ENCODE measurements at places on chromosomes 5 and 9.

DNA sequence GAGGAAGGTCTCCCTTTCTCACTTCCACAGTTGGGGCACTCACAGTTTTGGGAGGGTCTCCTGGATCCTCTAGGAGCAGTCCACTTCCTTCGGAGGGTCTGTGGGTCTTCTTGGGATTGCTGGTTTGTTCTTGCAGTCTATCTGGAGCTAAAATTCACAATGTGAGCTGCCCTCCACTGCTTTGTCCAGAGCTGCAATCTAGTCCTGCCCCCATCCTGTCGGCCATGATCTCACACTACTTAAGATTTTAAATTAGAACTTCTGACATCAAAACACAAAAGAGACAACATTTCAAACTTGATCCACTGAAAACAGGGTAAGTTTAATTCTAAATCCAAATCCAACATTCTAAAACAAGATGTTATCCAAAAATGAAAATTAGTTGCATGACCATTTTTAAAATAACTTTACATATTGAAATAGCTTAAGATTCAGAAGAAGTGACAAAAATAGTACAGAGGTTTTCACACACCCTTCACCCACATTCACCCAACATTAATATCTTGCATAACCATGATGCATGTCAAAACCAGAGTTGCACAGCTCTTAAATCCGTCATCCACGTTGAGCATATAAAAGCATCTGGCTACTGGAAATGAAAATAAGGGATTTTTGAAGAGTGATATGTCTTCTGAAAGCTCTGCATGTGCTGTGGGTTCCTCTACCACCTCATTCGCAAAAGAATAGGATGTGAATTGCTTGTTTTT is 113.7 kb upstream of the EPB41L4A start:
- no peak for DNase-seq

GRCh38 chr5:71629950-71630349 is 42.8 kb downstream of the MCCC2 start:
- no peak for DNase-seq

DNA sequence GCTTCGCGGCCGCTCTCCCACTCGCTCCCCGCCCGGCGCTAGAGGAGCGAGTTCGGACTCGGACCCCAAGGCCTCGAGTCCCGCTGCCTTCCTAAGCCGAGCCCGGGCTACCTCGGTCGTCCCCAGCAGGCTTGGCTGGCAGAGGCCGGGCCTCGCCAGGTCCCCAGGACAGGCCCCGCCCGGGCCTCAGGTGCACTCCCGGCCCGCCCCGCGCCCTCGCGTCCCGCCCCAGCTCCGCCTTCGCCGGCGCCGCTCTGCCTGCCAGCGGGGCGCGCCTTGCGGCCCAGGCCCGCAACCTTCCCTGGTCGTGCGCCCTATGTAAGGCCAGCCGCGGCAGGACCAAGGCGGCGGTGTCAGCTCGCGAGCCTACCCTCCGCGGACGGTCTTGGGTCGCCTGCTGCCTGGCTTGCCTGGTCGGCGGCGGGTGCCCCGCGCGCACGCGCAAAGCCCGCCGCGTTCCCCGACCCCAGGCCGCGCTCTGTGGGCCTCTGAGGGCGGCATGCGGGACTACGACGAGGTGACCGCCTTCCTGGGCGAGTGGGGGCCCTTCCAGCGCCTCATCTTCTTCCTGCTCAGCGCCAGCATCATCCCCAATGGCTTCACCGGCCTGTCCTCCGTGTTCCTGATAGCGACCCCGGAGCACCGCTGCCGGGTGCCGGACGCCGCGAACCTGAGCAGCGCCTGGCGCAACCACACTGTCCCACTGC is at the start of gene SLC22A5:
SLC22A5 (plus strand) TSS at position 237 of the 707 bp plus-strand sequence; CDS start at position 500, 263 bp downstream.
- peak; percentile 57 for DNase-seq

DNA sequence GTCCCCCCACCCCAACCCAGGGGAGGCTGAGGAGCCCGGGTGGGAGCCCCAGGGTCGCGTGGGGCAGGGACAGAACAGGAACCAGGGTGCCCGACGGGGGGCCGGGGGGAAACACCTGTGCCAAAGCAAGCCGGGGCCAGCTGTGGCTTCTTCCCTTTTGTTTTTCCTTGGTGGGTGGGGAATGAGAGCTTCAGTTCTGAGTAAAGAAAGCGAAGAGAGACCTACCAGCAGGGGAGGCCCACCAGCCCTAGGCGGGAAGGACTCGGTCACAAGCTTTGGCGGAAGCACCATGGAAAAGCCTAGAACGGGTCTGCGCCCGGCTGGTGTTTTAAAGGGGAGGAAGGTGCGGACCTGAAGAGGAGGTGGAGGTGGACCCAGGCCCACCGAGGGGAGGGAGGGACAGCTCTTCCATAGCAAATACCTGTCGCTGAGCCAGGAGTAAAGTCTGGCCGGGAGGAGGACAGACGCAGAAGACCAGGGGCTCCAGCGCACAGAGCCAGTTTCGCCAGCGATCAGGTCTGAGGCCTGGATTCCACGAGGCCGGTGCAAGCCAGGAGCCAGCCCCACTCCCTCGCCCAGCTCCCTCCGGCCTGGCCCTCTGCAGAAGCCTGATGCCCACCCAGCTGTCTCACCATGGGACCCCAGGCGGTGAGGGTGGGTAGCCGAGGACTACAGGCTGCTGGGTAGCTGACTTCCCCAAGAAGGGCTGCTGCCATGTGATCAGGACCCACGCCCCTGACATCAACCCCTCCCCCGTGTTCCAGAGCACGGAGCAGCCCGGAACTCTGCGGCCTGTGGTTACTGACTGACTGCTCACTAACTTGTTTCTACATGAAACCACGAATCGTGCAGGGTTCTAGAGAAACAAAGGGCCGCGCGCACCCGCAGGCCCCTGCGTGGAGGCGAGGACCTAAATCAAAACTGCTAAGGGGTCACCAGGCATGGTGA is 849 bp upstream of the MGAT1 start:
- DNase-seq = peak; percentile 91

GRCh38 chr9:27528886-27529315 is 713 bp downstream of the MOB3B start:
- peak; percentile 70 for DNase-seq

- no peak for DNase-seq
Measured at GRCh38 chr9:76662476-76663281, 101.6 kb upstream of the PCA3 start.

DNA sequence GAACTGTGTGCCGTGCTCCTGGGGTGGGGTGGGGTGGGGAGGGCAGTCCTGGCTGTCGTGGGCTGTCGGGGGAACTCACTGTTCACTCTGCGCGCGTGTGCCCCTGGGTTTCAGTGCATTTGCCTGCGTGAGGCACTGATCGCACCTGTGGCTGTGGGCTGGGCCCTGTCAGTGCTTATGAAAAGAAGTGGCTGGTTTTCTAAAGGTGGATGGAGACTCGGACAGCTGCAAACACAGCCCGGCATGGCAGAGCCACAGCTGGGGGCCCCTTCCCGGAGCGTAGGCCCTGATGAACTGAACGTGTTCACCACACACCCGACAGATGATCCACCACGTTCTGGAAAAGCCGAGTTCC is 42.7 kb downstream of the NKD2 start:
- DNase-seq = no peak

DNA sequence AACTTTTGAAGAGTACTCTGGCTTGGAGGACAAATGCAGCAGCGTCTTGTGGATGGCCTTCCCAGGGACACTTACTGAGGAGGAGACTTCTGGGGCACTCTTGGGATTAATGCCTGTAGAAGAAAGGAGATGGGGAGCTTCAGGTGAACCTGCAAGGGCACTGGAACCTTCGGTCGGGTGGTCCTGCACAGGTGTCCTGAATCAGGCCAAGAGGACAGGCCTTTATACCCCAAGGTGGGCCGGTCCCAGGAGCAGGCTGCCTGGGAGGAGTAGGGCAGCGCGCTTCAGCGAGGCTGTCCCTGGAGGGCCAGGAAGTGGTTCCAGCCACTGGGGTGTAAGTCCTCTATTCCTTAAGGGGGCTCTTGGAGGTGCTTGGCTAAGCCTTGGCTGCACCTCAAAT is 27.9 kb downstream of the GADD45G start:
- no peak for DNase-seq

GRCh38 chr9:125430161-125431011 is 168.8 kb downstream of the GAPVD1 start:
- DNase-seq = no peak

DNA sequence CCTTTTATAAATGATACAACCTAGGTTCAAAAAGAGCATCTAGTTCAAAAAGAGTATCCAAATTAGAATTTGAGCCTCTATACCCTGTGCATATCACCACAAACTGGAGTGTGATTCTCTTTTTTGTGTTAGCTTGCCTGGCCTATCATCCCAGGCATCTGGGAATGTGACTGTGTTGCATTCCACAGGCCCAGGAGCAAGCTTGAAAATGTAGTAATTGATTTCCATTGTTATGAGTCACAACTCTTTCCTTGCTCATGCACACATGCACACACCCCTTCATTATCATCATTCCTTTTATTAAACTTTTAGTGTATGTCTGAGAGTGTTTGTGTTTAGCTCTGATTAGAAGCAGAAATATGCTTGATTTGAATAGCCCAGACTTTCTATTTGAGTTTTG is 75.2 kb downstream of the FCHO2 start:
- no peak for DNase-seq

DNA sequence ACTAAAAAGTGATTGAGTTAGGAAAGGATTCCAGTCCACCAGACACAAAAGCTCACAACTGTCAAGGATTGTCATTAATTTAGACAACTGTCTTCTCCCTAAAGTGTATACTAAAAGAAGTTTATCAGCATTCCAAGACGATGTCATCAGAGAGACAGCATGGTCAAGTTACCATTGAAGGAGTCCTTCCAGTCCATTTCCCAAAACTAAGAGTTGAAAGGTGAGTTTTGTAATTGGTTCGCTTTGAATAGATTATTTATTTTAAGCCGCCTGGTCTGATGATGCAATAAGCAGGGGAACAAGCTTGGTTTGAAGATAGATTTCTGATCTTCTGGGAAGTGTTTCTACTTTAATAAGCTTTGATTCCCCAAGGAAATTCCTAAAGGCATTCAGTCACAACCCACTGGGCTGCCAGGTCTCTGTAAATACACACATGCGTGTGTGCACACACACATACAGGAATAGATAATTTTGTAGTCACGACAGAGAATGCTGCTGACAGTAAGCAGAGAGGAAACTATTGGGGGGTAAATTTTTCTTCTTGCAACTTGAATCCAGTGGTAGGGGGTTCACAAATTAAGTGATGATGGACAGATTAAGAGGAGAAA is 234.8 kb downstream of the PIK3R1 start:
- no peak for DNase-seq

- DNase-seq = no peak
Measured at GRCh38 chr9:113892861-113893491, 16.9 kb downstream of the ZNF618 start.

GRCh38 chr5:145859897-145860296 is 12.9 kb downstream of the GRXCR2 start:
- no peak for DNase-seq

DNA sequence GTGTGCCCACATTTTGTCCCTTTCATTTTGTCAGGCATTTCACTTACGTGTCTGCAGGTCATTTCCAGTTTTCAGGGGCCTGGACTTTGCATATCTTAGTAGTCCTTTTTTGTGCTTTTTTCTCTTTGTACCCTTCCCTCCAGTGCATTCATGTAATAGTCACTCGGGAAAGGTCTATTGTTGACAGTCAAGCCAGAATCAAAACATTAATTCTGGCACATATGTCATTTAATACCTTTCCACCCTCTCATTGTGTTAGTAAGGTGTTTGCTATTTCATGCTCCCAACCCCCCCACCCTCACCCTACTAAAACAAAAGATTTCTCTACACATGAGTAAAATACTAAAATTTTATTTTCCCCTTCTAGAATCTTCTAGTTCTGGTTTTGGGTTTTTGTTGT is 42.7 kb downstream of the UGCG start:
- no peak for DNase-seq

DNA sequence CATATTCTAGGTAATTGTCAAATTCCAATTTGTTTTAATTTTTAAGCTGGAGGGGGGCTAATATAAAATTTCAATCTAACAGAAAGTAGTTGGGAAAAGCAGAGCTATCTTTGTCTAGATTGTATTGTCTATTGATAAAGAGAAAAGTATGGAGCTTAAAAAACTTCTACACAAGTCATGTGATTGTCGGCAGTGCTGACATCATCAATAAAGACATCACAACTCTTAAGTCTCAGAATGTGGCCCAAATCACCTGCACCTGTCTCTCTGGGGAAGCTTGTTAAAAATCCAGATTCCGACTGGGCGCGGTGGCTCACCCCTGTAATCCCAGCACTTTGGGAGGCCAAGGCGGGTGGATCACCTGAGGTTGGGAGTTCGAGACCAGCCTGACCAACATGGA is 333.8 kb downstream of the RASEF start:
- no peak for DNase-seq

DNA sequence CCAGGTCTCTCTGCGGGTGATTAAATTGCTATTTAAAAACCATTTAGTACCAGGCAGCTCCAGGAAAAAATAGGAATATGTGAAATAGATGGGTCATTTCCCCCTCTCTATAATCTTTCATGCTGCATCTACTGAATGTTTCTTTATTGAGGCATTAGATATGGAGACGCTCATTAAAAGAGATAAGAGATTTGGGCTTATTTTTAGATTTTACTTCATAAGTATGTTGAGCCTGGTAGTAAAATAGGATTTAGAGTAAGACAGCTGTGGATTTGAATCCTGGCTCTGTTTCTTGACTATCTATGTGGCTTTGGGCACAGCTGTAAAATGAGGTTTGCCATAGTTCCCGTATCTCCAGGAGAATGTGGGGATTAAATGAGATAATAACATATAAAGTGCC is 451.0 kb upstream of the GRIA1 start:
- no peak for DNase-seq

DNA sequence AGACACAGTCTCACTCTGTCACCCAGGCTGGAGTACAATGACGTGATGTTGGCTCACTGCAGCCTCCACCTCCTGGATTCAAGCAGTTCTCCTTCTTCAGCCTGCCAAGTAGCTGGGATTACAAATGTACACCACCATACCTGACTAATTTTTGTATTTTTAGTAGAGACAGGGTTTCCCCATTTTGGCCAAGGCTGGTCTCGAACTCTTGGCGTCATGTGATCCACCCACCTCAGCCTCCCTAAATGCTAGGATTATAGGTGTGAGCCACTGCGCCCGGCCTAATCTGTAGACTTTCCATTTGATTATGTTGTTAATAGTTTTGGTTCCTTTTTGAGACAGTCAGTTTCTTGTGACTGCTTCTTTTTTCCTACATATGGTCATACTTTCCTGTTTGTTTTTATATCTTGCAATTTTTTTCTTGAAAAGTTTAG is 31.0 kb downstream of the MTREX start:
- no peak for DNase-seq

GRCh38 chr9:6852243-6852963 is 94.6 kb downstream of the KDM4C start:
- no peak for DNase-seq

DNA sequence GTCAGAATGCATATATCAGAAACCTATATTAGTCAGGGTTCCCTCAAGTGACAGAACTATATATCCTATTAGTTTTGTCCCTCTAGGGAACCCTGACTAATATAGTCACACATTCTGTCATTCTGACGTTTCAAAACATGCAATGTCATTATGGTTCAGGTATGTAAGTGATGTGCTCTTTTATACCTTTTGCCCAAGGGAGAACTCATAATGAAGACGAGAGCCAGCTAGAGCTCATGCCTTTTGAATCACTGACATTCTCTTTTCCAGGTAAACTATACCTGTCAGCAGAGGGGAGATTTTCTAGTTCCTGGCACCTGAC is 576.7 kb downstream of the LRRC70 start:
- DNase-seq = no peak

- peak; percentile 72 for DNase-seq
Measured at GRCh38 chr9:91060520-91061343, 259.1 kb downstream of the SYK start.

GRCh38 chr9:130058154-130058553 is 4.4 kb downstream of the GPR107 start:
- DNase-seq = no peak

Data from CD14-positive monocyte (primary cell).